CD4-positive, alpha-beta memory T cell (primary cell): ENCODE measurements at places on chromosomes 1 and 21. TPM values are rescaled to one million over a fixed set of nuclear protein-coding genes. Genes with fewer than 3 reads are reported as not detected.

DNA sequence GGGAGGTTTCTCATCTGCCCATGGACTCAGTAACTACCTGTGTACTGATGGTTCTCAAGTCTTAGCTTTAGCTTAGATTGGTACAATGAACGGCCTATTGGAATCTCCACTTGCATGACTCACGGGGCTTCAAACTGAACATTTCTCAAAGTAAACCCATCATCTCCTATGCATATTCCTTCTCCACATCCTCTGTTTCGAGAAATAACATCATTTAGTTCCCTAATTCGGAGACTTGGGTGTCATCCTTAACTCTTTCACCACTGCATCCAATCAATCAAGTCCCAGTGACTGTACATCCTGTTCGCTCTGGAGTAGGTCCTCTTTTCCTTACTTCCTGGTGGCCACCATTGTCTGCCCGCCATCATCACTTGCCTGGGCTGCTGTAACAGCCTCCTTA lies 55.8 kb downstream of the LGR6 start:
- no peak overlapping the region for H3K4me3 ChIP-seq
- DNase-seq = no peak
- H3K27ac ChIP-seq = no peak overlapping the region

GRCh38 chr1:233723387-233723786 lies 109.5 kb downstream of the KCNK1 start:
- H3K27me3 ChIP-seq = no peaks in the 10 kb centered on the region
- DNase-seq = no peak
- no peak overlapping the region for H3K27ac ChIP-seq
- no peaks in the 10 kb centered on the region for H3K4me1 ChIP-seq
- no peak overlapping the region for H3K4me3 ChIP-seq

- no peaks in the 10 kb centered on the region for H3K36me3 ChIP-seq
- no peaks in the 10 kb centered on the region for H3K27me3 ChIP-seq
- no peak for DNase-seq
- no peak overlapping the region for H3K4me3 ChIP-seq
- no peak overlapping the region for H3K27ac ChIP-seq
These were observed 52.2 kb downstream of the SDC3 start for GRCh38 chr1:30856260-30856790.

DNA sequence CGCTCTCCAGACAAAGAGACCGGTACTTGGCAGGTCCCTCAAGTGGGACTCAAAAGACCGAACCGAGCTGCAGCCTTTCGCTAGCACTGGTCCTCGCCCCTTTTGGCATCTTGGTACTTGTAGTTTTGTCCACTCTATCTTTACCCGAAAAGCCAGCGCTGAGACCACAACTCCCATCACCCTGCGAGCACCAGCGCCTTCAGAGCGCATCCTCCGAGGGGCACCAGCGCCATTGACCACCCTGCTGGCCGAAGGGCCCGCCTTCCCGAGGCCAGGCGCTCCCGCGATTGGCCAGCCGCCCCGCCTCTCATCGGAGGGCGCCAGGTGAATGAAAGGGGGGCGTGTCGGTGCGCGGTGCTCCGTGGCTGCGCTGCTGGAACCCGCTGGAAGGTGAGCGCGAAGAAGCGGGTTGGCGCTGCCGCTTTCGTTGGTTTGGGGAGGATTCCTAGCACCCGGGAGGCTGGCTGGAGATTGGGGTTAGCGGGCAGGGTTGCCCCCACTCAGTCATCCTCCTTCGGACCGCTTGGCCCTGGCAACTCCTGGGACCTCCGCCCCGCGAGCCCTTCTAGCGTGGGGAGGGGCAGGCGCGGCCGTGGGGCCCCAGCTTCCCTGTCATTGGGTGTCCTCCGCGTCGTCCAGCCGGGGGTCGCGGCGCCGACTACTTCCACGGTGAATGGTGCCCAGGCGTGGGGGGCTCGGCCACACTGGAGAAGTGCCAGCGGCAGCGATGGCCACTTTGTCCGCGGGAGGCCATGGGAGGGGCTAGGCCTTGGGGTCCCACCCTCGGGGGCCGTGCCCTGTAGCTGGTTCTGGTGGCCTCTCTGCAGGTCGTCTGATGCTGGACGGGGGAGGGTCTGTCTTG lies at the start of gene ZBTB8B:
TSS of gene ZBTB8B (plus strand) at position 357 of the 862 bp plus-strand sequence. CDS start 5,553 bp downstream, outside the sequence.
- H3K36me3 ChIP-seq = no peaks in the 10 kb centered on the region
- peaks cover 30% of the 10 kb centered on the region for H3K27me3 ChIP-seq
- no peak within 1 kb of the TSS for H3K27ac ChIP-seq
- peaks cover 18% of the 10 kb centered on the region for H3K4me1 ChIP-seq
- DNase-seq = no peak

- H3K27ac ChIP-seq = no peak within 1 kb of the TSS
- peaks cover 10% of the 10 kb centered on the region for H3K27me3 ChIP-seq
- no peaks in the 10 kb centered on the region for H3K4me1 ChIP-seq
- no peak within 1 kb of the TSS for H3K4me3 ChIP-seq
- no peaks in the 10 kb centered on the region for H3K36me3 ChIP-seq
These were observed at the start of gene KIRREL1 for GRCh38 chr1:157993147-157993917. TSS of gene KIRREL1 (plus strand) at chr1:157993645. CDS start at chr1:157993677, 32 bp downstream.

GRCh38 chr1:22045604-22046228 lies 6.8 kb upstream of the CDC42 start:
- no peak overlapping the region for H3K27ac ChIP-seq
- H3K36me3 ChIP-seq = no peaks in the 10 kb centered on the region
- DNase-seq = no peak
- no peak overlapping the region for H3K4me3 ChIP-seq
- no peaks in the 10 kb centered on the region for H3K27me3 ChIP-seq
- H3K4me1 ChIP-seq = peaks cover 60% of the 10 kb centered on the region

GRCh38 chr1:71210718-71211117 lies 129.9 kb upstream of the ZRANB2 start:
- no peaks in the 10 kb centered on the region for H3K4me1 ChIP-seq
- H3K36me3 ChIP-seq = no peaks in the 10 kb centered on the region
- no peak overlapping the region for H3K4me3 ChIP-seq
- no peak for DNase-seq
- H3K27ac ChIP-seq = no peak overlapping the region

- H3K27ac ChIP-seq = no peak overlapping the region
- no peak overlapping the region for H3K4me3 ChIP-seq
- no peaks in the 10 kb centered on the region for H3K36me3 ChIP-seq
- H3K27me3 ChIP-seq = no peaks in the 10 kb centered on the region
- no peaks in the 10 kb centered on the region for H3K4me1 ChIP-seq
These were observed 26.2 kb upstream of the TARBP1 start for GRCh38 chr1:234504969-234505768.

DNA sequence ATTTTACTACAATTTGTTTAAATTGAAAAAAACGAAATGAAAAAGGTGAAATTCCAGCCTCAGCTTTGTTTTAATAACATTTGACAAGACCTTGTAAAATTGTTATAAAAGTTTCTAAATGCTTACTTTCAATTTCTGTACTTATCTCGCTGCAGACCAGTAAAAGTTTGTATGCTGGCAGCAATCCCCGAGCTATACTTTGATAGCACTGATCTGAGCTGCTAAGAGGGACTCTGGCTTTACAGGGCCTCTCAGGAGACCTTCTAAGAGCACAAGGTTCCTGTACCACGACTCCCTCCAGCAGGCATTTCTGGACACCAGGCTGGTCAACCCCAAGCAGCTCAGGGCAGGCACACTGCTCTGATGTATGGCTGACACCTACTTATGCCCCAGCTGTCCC lies 13.1 kb downstream of the STMN1 start:
- no peak for DNase-seq
- H3K4me1 ChIP-seq = peaks cover 10% of the 10 kb centered on the region
- no peak overlapping the region for H3K4me3 ChIP-seq
- no peaks in the 10 kb centered on the region for H3K36me3 ChIP-seq
- no peak overlapping the region for H3K27ac ChIP-seq

GRCh38 chr1:156760092-156760795 lies 7.1 kb upstream of the PRCC start:
- no peaks in the 10 kb centered on the region for H3K36me3 ChIP-seq
- H3K27me3 ChIP-seq = no peaks in the 10 kb centered on the region
- H3K4me1 ChIP-seq = no peaks in the 10 kb centered on the region
- no peak overlapping the region for H3K4me3 ChIP-seq
- H3K27ac ChIP-seq = no peak overlapping the region

GRCh38 chr1:107141491-107142126 lies 770 bp downstream of the NTNG1 start:
- no peak for DNase-seq
- H3K4me1 ChIP-seq = peaks cover 19% of the 10 kb centered on the region
- peaks cover 13% of the 10 kb centered on the region for H3K27me3 ChIP-seq

DNA sequence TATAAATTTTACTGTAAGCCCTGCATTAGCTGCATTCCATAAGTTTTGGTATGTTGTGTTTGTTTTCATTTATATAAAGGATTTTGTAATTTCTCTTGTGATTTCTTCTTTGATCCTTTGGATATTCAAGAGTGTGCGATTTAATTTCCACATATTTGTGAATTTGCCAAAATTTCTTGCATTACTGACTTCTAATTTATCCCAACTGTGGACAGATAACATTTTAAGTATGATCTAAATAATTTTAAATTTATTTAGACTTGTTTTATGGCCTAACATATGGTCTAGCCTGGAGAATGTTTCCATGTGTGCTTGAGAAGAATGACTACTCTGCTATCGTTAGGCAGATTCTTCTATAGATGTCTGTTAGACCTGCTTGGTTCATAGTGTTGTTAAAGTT lies 23.2 kb downstream of the RPE65 start:
- no peak overlapping the region for H3K27ac ChIP-seq
- no peaks in the 10 kb centered on the region for H3K4me1 ChIP-seq
- no peak overlapping the region for H3K4me3 ChIP-seq
- no peaks in the 10 kb centered on the region for H3K27me3 ChIP-seq

DNA sequence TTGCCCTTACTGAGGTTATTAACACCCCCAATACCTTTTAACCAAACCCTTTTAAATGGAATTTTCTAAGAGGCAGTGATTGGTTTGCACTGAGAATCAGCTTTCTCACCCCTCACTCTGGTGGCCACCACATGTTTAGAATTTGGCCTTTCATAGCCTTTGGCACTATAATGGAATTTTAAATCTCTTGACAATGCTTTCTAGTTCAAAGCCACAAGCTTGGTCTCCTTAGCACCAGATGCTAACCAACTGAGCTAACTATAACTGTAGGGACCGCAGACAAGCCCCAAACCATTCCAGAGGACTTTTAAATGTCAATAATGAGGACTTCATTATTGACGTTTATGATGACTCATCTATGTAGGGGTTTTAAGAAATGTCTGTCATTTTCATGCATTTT lies 238.7 kb upstream of the SNX7 start:
- no peak for DNase-seq
- H3K27ac ChIP-seq = no peak overlapping the region
- H3K4me3 ChIP-seq = no peak overlapping the region
- H3K36me3 ChIP-seq = no peaks in the 10 kb centered on the region
- H3K27me3 ChIP-seq = no peaks in the 10 kb centered on the region

DNA sequence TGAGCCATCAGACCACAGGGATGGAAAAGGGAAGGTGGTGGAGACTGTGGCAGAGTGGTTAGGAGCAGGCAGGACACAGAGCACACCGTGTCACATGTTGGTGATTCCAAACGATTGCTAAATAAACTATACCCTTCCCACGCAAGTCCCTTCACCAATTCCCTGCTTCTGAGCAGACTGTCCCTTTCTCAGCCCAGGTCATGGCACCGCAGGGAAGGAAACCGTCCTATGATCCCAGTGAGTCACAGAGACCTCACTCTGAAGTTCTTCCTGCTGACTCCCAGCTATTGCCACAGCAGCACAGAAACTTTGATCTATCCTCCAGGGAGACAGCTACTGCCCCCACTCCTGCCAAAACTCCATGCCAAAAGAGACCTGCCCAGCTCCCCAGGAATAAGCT lies 19.2 kb downstream of the RIMS3 start:
- no peak overlapping the region for H3K27ac ChIP-seq
- H3K4me3 ChIP-seq = no peak overlapping the region
- H3K27me3 ChIP-seq = no peaks in the 10 kb centered on the region
- no peaks in the 10 kb centered on the region for H3K36me3 ChIP-seq
- H3K4me1 ChIP-seq = no peaks in the 10 kb centered on the region
- DNase-seq = no peak

- no peak overlapping the region for H3K27ac ChIP-seq
- H3K4me3 ChIP-seq = no peak overlapping the region
- DNase-seq = no peak
- no peaks in the 10 kb centered on the region for H3K36me3 ChIP-seq
- no peaks in the 10 kb centered on the region for H3K4me1 ChIP-seq
These were observed 1.3 kb upstream of the NPPB start for GRCh38 chr1:11860083-11860482.

DNA sequence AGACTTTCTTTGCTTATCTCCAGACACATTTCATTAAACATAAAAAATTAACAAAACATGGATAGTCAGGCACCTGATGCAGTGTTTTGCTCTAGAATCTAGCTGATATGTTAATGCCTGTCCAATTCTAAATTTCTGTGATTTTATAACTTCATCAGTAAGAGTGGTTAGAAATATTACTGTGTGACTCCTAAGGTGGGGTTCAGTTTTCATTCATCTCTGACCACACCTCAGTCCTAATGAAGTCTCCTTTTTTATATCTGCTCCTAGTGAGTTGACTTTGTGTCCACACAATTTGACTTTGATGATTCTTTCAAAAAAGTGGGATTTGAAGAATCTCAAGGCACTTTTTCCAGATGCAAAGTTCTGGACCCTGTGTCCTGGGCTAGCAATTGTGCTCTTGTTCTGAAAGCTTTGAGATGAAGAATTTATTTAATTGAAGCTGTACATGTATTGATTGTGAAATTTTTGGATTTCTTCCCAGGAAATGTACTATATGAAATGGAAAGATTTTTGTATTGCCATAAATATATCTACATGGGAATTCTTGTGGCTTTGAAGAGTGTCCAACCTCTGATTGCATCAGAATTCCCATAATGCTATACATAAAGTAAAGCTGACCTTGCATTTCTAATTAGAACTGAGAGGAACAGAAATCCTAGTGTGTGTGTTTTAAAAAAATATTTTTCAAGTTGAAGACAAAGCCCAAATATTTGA lies 111.2 kb downstream of the GIPC2 start:
- no peaks in the 10 kb centered on the region for H3K4me1 ChIP-seq
- DNase-seq = no peak
- H3K36me3 ChIP-seq = no peaks in the 10 kb centered on the region
- no peaks in the 10 kb centered on the region for H3K27me3 ChIP-seq
- no peak overlapping the region for H3K27ac ChIP-seq
- H3K4me3 ChIP-seq = no peak overlapping the region

DNA sequence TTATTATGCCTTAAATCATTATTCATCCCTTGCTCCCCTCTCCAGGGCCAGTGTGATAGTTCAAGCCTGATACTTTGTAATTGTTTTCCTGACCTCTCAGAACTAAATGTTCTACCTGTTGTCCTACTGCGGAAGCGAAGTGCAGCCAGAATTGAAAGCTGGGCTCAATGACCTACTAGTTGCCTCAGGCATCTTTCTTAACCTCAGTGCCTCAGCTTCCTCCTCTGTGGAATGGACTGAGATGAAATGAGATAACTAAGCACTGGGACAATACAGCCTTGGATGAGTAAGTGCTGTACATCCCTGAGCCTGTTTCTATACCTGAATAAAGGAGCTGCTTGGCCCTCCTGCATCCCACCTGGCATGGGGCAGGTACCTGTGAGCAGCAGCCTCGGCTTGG lies 26.4 kb downstream of the COL16A1 start:
- H3K4me1 ChIP-seq = no peaks in the 10 kb centered on the region
- H3K36me3 ChIP-seq = no peaks in the 10 kb centered on the region
- no peak for DNase-seq
- H3K4me3 ChIP-seq = no peak overlapping the region
- H3K27me3 ChIP-seq = peaks cover 2% of the 10 kb centered on the region

GRCh38 chr1:39683591-39684312 lies 7.5 kb downstream of the HPCAL4 start:
- H3K27me3 ChIP-seq = no peaks in the 10 kb centered on the region
- H3K36me3 ChIP-seq = no peaks in the 10 kb centered on the region

Gene AMY1C
- not detected for total RNA-seq

Gene NFIA
- total RNA-seq = 6.9 TPM

Gene CACNA1S
- total RNA-seq = not detected

Gene SPRR2A
- not detected for total RNA-seq

Gene HAO2
- total RNA-seq = not detected

Gene MR1
- total RNA-seq = 33.2 TPM
